GM23248 (cell line): ENCODE measurements at places on chromosomes 7 and 10.

GRCh38 chr10:106548832-106549231 is 615.7 kb downstream of the SORCS1 start:
- no peak for DNase-seq

GRCh38 chr10:43012578-43012977 is 64.3 kb upstream of the RET start:
- DNase-seq, result no peak

GRCh38 chr10:132615341-132616169 is 78.0 kb downstream of the INPP5A start:
- no peak for DNase-seq

DNA sequence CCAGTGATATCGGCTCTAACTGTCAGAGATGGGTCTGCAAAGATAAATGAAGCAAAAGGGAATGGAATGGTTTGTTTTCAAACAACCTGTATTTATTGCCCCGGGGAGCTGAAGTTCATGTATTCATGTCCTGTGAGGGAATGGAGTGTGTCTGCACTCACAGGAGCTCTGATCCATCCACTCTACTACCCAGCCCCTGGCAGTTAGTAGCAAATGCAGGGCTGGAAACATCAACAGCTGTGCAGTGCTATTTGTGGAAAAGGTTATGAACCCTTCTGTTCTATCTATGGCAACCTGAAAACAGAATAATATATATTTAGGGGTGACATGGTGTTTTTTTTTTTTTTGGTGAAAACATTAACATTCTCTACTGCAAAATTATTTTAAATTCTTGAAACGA is 9.8 kb downstream of the AGR2 start:
- no peak for DNase-seq

GRCh38 chr10:86287966-86288579 is 78.5 kb downstream of the GRID1 start:
- DNase-seq, result no peak

GRCh38 chr10:77857272-77857671 is 69.3 kb downstream of the DLG5 start:
- no peak for DNase-seq

DNA sequence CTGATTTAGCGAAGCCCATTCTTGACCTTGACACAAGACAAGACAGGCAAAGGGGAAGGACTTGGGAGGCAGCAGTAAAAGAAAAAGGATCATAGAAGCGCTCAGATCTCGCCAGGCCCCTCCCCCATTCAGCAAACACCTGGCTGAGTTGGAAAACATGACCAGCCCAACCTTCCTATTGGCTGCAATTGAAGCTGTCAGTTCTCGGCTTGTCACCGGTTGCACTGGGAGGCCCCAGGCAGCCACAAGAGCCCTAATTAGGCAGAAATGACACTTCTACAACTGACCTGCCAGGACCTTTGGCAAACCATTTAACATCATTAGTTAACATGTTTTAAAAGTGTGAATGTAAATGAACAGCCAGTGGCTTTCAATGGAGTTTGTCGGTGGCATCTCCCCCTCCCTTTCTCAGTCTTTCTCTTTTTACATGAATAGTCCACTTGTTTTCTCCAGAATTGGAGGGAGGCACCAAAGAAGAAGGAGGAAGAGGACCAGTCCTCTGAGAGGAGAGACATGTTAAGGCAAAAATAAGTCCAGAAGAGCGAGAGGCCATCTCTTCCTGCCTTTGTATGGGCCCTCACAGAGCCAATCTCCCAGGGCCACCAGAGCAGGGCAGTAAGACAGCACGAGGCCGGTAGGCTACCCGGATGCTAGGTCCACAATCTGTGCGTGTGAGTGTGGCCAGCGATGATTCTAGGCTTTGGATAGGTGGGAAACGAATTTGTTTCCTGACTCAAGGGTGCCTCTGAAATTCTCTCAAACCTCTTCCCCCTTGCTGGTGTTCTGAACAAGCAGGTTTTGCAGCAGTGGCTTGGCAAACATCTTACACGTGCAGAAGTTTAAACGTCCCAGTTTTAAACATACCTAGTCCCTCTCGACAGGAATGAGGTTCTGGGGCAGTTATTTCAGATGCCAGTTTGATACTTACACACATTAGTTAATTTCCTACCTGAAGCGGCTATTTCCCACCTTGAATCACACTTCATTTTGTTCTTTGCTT is 15.0 kb upstream of the ENO4 start:
- DNase-seq, result no peak

DNA sequence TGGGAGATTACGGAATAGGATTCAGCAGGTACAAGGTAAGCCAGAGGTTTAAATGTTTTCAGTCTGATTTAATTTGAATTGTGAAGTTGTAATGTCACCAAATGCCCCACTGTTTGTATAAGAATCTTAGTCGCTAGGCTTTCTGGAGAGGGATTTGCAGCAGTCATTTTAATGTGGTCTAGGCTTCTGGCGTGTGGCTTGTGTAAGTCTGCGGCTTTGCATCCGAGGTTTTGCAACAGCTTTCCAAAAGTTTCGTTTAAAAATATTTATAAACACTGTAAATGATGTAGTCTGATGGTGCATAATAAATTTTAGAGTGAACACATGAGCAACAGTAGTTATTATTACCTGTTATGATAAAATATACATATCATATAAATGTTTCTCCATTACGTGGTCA is 26.1 kb upstream of the BHLHA15 start:
- no peak for DNase-seq

DNA sequence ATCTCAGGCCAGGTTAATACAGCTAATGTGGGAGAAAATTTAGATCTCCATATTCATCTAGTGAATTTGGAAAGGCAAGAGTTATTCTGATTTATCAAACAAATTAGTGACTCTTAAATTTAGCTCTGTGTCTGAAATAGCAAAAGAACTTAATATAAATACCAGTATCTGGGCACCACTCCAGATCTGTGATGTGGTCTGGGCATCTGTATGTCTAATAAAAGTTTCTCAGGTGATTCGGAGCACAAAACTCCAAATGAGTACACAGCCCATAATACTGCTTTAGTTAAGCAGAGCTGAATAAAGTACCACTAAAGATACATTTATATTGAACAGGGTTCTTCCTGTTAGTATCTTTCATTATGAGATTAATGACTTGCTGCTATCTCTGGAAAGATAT is 261.4 kb downstream of the BAMBI start:
- DNase-seq, result no peak

GRCh38 chr10:88999625-89000024 is 9.0 kb downstream of the FAS start:
- DNase-seq, result peak; percentile 24

DNA sequence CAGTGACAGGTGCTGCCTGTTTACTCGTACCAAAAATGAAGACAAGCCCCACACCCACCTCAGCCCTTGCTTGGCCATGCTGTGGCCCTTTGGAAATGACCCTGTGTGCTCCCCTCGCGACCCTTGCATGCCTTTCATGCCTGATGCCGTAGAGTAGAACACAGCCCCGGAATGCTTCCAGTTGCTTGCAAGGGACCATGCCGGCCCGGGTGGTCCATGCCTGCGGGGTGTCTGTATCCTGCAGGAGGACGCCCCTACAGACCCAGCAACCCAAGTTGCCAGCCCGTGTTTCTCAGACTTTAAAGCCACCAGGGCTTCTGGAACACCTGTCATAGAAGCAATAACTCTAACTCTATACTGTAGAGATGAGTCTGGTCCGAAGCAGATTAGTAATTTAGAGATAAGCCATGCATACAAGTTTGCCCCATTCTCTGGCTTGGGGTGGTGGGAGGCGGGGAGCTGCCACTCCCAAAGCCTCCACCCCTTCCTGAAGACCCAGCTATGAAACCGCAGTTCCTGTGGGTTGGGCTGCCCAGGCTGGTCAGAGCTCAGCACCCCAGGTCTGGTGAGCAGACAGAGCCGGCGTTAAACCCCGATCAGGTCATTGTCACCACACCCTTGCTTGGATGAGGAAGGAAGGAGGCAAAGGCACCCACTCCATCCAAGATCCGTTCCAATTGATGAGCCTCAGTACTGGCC is 143.5 kb downstream of the ADCY1 start:
- no peak for DNase-seq

DNA sequence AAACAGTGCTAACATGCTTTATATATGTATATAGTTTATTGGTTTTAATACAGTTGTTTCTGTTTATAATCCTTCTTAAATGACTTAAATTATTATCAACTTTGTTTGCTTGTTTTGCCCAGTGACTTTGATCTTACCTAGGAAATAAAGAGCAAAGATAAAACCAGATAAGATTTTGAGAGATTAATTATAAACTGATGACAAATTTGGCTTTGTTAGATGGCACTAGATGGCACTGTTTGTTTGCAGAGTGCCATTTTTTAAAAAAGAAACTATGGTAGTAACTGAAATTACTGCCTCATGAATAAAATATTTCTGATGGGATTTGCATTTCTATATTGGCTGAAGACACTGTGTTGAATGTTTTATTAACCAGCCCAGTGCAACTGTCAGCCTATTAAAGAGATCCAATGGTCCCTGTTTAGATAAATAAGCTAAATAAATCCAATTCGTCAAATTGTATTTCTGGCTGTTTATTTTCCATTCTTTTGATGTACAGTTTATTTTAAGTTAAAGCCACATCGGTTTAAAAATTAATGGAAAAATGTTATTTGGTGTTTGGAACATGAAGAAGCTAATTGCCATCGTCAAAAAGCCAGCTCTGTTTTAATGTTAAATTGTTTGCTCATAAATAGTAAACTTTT is 28.7 kb downstream of the VTI1A start:
- peak; percentile 63 for DNase-seq

- DNase-seq, result no peak
Observed at GRCh38 chr7:43538404-43538771, 44.5 kb upstream of the STK17A start.

DNA sequence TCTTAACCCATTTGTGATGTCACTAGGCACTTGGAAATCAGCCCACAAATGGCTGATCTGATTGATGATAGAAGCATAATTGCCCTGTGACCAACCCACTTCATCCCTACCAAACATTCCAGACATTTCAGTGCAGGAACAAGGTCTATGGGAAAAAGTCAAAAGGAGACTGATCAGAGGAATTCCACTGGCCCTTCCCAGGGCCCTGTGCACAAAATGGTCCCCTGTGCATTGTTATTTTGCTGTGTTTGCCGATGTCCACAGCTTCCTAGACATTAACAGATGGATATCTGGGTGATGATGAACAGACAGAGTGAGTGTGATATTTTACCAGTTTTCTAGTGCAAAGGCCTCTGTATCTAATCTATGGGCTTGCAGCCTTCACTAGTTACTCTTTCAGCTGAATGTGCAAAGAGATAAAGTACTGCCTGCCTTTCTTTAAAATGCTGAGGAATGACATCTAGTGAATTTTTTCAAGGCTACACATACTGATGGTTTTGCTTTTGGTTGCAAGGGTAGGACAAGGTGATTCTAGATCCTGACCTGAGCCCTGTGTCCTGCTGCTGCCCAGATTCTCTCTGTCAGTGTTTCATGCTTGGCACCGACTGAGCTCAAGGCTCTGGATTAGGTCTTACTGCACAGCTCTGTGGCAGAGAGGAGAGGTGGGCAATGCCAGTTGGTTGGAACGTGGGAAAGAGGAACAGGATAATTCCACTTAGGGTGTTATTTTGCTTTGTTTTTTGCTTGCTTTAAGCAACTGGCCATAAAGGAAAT is 55.4 kb downstream of the CALD1 start:
- DNase-seq, result no peak

DNA sequence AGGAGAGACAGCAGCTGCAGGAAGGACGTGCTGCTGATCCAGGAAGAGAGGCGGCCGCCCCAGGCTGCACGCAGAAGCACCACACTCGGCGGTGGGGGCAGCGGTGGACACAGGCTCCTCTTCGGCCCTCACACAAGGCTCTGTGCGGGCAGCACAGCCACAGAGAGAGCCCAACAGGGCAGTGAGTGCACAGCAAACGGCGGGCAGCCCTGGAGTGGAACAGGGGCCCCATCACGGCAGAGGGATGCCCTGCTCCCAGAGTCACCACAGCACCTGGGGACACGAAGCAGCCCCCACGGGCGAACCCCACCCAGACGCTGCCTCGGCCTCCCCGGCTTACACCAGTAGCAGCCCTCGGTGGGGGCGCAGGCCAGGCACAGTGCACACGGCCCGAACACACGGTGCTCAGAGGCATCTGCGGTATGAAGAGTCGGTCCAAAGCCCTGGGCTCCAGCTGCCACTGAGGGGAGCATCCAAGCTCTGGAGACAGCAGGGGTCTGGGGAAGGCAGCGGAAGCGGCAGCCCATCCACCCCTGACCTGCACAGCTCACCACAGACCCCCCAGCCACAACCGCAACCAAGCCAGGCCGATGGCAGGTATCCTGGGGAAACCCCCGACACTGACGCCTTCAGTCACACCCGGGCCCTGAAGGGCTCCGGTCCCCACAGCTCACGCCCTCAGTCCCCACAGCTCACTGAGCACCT is 16.8 kb downstream of the NUDT1 start:
- no peak for DNase-seq

DNA sequence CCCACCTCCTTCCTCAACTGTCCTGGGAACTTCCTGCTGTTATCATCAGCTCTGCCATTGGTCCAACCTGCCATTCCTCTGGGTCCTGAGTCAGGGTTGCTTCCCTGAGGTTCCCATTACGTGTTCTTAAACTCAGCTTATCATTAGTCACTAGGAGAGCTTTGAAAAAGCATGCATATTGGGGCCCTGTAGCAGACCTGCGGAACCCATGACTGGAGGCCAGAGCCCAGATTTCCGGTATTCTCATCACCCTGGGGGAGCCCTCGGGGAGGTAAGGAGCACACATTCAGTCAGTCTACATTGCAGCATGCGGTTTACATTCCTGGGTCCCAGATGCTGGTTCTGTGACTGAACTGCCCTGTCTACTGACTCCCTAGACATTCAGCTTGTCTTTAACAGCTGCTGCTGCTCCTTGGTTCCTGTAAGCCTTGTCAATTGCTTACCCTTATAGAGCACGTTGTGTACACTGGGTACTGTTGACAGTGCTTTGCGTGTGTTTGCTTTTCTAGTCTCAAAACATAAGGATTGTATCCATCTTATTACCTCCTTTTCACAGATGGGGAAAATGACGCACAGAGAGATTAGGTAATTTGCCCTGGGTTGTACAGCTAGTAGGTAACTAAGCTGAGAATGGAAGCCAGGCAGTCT is 12.8 kb downstream of the CDHR3 start:
- peak; percentile 50 for DNase-seq

- DNase-seq, result no peak
Observed at GRCh38 chr10:113745374-113745773, 6.1 kb upstream of the PLEKHS1 start.

GRCh38 chr7:91127325-91127724 is 136.9 kb upstream of the FZD1 start:
- no peak for DNase-seq

DNA sequence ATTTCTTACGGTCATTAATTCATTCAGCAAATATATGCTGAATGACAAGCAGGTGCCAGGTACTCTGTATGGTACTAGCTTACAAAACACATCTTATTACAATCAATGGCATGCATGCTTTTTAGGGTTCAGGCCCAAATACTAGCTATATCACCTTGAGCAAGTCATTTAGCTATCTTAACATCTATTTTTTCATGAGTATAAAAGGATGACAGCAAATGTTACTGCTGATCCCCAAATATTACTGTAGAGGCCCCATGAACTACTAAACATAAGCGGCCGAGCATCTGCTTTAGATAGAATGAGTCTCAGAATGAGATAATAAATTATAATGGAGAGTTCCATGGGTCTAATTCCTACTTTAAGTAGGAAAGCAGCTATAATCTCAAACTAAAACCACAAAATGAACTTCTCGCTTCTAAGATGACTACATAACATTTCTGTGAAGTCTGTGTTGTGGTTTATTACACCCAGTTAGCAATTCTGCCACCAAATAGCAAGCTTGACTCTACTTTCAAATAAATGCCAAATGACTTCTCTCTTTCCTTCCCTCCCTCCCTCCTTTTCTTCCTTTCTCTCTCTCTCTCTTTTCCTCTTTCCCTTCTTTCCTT is 113.7 kb upstream of the LRRN3 start:
- DNase-seq, result no peak

GRCh38 chr7:145219461-145219860 is 383.6 kb upstream of the TPK1 start:
- DNase-seq, result no peak
